Activated CD4-positive, alpha-beta T cell treated with anti-CD3 and anti-CD28 coated beads, Interleukin-2, amount 50 U/mL, for 24 hours (primary cell): ENCODE measurements at places on chromosomes 6 and 20.

- DNase-seq: no peak
Observed at GRCh38 chr6:163387317-163387716, 27.2 kb upstream of the QKI start.

DNA sequence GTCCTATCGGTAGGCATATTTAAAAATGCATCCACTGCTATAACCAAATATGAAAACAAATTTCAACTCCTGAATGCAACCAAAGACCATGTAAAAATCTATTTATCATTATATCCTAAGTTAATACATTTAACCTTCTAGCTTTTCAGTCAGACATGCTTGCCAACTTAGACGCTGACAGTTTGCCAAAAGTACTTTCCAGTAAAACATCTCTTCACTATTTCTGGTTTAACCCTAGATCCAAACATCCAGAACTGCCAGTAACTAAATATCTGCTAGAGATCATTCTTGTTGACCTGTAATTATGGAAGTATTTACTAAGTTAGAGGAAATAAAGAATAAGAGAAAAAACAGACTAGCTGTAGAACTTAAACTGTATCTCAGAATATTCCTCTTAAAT is 210.2 kb upstream of the THEMIS start:
- DNase-seq: no peak

- DNase-seq: no peak
Observed at GRCh38 chr6:50925548-50925947, 106.9 kb downstream of the TFAP2B start.

- DNase-seq: no peak
Observed at GRCh38 chr20:50569864-50570836, 60.0 kb downstream of the PTPN1 start.

- no peak for DNase-seq
Observed at GRCh38 chr6:24340998-24341938, 16.6 kb downstream of the DCDC2 start.

- DNase-seq: no peak
Observed at GRCh38 chr20:35739294-35740163, 2.5 kb downstream of the RBM39 start.

GRCh38 chr6:16523606-16524379 is 237.5 kb downstream of the ATXN1 start:
- DNase-seq: no peak

DNA sequence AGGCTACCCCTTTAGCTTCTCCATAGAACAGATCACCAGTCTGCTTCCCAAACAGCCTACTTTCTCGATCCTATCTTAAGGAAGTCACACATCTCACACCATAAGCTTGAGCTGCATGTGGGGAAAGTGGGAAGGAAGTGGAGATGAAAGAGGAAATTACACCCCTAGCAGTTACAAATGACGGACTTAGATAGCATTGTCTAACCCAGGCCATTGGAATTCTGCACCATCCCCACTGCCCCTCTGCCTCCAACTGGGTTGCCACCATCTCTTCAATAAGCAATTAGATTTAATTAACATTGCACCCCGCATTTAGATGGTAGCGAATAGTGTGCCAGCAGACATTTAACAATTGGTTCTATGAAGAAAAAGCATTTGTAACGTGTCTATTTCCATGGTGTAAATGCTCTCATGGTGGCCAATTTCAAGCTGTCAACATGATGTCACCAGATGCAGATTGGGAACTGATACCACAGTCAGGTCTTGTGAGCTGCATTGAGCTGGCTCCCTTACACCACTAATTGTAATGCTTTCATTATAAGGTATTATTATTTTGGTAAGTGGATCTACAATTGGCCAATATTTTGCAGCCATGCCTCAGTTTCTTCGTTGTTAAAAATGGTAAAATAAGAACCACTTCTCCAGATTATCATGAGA is 124.7 kb downstream of the CD24 start:
- no peak for DNase-seq

GRCh38 chr20:22063753-22064152 is 358.3 kb downstream of the PAX1 start:
- DNase-seq: no peak

DNA sequence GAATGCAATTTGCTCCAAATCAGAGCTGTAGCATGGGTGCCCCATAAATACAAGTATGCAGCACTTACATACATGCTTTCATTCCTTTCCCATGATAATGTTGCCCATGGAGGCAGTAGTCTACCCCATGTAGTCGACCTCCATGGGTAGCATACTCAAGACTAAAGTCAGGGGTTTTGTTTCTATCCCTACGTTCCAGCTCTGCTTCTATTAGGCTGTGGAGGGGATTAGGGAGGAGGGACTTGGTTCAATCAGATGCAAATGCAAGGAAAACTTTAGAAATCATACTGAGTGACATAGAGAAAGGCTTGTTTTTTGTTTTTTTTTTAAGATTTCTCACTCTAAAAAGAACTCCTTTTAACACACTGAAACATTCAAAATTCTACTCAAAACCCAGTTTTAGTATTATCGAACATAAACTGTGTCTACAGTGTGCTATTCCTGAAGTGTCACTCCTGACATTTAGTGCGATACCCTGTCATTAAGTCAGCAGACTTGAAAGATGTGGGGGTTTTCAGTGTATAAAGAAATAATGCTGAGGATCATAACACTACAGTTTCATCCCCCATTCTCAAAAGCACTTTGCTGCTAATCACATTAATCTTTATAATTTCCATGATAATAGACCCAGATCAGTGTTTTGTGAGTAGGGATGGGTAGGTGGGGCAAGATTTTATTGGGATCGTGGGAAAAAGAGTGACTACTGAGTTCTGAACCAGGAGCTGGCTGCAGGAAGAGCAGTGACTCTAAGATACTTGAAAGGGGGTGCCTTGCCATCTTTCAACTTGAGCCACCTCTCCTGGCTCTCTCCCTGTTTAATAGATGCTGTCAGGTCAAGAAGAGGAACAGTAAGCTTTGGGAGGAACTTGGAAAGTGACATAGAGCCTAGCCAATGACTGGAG is 40.4 kb upstream of the SCML4 start:
- DNase-seq: no peak

GRCh38 chr6:147176795-147177194 is 27.4 kb upstream of the STXBP5 start:
- no peak for DNase-seq

GRCh38 chr20:38126932-38127621 is 38.0 kb downstream of the TGM2 start:
- no peak for DNase-seq

DNA sequence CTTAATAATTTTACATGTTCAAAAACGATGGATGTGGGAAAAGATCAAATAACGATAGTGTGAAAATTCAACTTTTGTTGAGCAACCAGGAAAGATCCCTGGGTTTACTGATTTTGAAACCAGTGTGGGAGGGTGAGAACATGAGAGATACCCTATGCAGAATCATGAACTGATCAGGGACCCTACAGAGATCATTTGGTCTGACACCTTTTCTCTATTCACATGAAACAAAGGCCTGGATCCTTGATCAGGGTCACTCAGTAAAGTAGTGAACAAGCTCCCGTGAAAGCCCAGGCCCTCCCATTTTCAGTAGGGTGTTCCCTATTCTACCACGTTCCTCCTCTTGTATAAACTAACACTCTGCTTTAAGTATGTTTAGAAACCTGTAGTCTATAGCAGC is 60.5 kb upstream of the DUSP22 start:
- no peak for DNase-seq

GRCh38 chr20:59221707-59222252 is 58.2 kb downstream of the ZNF831 start:
- no peak for DNase-seq

GRCh38 chr20:8228315-8228714 is 96.2 kb downstream of the PLCB1 start:
- DNase-seq: no peak

DNA sequence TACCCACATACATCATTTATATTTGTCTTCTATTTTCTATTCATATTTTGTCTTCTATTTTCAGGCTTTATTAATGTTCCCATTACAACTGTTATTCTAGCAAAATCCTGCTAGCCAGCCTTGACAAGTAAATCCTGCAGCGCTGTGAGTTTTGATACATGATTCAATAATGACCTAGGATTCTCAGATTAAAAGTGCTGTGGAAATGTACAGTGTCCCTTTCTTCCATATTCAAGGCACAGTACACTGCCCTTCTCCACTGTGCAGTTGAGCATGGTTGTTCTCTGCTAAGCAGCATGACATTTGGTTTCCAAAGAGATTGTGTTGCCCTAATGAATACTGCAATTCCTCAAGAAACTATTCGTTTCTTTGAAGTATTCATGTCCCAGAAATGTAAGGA is 5.8 kb upstream of the HEY2 start:
- no peak for DNase-seq

DNA sequence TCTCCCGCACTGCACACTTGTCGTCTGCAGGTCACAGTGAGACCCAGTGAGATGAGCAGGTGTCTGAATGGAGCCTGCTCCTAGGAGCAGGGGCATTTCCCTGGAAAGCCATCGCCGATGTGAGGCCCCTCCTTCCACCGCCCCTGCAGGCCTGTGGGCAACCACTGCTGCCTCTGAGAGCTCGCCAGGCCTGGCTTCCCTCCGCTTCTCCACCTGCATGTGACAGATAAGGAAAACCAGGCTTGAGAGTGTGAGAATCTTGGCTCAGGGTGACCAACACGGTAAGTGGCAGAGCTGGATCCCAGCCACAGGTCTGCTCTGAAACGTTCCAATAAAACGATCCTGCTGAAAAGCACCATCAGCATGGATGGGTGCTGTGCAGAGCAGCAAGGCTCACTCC is 332.8 kb downstream of the CDH4 start:
- DNase-seq: no peak

DNA sequence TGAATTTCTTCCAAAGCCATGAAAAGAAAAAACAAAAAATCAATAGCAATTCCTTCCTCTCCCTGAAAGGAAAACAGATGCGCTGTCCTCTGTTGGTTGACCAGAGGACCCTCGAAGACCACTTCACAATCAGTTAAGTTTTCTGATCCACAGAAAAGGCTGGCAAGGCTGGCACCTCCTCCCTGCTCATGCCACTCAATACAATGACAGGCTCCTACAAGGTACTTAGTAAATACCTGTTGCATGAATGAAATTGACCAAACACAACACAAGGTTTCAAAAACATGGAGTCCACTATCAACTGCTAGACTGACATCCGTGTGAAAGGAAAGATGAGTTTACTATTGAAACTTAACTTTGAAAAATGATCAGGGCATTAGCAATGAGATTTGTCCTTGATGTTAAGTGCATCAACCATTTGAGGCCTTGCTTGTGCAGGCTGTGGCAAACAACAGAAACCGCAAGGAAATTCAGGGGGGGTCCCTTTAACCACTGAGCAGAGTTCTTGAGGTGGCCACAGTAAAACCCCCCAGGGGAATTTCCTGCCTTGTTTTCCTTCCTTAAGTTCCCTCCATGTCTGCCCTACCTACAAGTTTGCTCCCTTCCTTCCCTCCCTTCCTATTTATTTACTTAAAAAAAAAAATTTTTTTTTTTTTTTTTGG is 27.9 kb upstream of the RTF2 start:
- peak; percentile 48 for DNase-seq

DNA sequence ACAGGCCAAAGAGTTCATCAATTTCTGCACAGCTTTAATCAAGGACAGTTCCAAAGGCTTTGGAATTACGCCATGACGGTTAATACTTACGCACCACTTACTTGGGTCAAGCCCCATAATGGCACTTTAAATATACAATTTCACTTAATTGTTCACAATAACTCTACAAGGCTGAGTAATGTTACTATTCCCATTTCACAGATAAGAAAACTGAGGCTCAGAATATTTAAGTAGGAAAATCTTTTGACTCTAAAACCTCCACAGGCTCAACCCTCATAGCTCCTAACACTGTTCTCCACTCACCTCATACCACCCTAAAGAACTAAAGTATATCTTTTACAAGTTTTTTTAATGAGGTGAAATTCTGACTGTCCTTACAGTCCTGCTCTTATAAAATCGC is 91.9 kb upstream of the SAMD5 start:
- no peak for DNase-seq

DNA sequence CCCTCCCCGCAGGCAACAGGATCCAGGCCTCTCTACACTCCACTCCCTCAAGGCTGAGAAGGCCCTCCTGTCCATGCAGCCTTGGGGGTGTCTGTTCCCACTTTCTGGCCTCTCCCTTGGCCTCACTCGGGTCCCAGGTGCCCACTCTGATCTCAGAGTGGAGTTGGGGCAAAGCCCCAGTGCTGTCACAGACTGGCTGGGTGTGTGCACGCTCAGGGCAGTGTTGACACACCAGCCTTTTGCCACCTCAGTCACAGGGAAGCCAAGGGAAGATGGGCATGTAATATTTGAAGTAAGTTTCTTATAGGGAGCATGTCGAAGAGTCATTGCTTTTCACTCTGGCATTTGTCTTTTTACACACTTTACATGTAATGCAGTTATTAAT is 44.9 kb downstream of the HLA-DRA start:
- DNase-seq: no peak

- no peak for DNase-seq
Observed at GRCh38 chr20:36541227-36541767, at the start of gene MYL9. MYL9 (plus strand) TSS chr20:36541519; CDS start chr20:36544885, 3,366 bp downstream.

- peak; percentile 55 for DNase-seq
Observed at GRCh38 chr6:30955367-30956042, 14.7 kb downstream of the MUCL3 start.

DNA sequence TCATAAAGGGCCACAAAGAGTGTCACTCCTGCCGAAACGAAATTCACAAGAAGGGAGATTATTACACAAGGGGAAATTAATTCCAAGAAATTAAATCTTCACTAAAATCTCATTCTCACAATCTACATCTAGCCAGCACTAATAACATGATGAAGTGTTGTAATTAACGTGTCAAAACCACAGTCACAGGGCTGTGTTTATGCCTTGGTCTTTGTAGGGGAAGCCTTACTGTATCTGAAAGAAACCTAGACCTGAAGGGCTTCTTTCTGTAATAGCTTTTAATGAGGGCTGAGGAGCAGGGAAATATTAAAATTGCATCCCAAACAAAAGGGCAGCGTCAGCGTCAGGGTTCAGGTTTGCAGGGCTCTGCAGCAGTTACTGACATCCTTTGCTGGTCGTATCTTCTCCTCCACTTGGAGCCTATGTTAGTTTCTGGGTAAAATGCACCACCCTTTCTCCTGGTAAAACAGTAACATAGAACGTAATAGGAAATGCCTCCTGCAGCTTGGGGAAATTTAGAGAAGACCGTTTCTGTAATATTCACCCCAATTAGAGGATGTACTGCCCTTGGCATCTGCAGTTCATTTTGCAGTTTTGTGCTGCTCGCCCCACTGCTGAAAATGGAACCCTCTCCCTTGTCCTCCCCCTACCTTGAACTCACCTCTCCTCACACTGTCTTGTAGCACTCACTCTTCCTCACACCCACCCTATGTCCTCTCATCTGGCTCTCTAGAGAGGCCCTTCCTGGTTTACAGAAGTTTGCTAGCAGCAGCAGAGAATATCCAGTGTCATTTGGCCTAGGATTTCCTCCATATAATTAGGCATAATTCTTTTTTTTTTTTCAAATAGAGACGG is 109.0 kb upstream of the TRAF3IP2 start:
- no peak for DNase-seq

DNA sequence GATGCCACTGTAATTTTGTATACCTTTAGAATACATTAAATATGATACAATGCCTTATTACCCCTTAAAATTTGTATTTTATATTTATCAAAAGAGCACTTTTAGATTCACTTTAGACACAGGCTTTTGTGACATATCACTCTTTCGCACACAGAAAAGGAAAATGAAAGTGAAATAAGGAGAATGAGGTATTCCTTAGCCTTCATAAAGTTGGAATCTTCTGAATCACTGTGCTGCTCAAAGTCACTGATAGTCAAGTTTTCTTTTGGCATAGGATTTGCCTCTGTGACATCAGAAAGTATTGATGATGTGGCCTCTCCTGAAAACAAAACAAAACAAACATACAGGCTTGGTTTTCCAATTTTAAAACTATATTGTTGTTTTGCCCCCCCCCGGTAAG is 1097.1 kb downstream of the KIF16B start:
- DNase-seq: no peak
